Urinary bladder (tissue), 4 donors: ENCODE measurements at places on chromosomes 2 and 18. TPM values are rescaled to one million over a fixed set of nuclear protein-coding genes. Genes with fewer than 3 reads are reported as not detected.

FMNL2 gene
- polyA plus RNA-seq: 27.7 TPM

- no peak for DNase-seq
Measured at GRCh38 chr2:167181134-167181533, 292.9 kb downstream of the XIRP2 start.

LCT gene
- polyA plus RNA-seq: not detected

DNA sequence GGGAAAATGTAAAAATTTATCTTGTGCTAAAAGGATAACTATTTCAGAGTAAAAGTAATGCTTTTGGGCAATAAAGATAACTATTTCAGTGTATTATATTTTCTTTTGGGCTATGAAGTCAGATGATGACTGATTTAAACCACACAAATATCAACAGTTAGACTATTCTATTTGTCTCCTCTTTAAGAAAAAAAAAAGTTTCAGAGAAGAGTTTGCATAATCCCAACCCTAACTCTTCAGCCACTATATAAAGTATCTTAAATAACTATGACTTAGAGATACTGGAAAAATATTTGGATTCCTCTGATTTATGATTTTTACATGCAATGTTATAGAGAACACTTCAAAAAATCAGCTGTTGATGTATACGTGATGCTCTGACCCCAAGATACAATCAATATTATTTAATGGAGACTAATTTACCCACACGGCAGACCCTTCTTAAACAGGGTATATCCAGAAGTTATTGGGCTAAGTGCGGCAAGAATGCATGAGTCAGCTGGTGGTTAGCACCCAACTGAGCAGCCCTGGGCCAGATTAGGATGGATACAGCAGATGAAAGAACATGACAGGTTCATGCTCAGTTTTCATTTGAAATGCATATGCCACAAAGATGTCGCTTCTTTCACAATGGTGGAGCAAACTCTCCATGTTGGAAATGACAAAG lies 279.0 kb downstream of the AFF3 start:
- DNase-seq: no peak

DNA sequence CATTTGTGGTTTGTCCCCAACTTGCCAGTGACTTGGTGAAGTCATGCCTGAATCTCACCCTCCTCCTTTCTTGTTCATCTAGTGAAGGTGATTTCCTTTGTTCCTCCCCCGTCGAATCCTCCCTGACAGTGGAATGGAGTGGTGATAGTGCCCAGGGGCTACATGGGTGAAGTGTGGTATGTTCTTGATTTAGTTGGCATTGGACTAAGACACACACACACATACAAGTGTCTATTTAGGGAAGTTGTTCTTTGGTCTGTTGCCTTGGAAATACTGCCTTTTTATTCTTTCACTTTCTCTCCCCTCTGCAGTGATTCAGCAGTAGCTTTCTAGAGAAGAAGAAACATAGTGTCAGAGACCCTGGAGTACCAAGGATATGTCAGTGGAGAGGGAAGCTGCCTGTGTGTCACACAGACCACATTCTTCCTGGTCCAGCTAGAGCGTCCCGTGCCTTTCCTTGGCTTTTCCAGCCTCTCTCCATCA lies 10.9 kb downstream of the INPP4A start:
- no peak for DNase-seq

DNA sequence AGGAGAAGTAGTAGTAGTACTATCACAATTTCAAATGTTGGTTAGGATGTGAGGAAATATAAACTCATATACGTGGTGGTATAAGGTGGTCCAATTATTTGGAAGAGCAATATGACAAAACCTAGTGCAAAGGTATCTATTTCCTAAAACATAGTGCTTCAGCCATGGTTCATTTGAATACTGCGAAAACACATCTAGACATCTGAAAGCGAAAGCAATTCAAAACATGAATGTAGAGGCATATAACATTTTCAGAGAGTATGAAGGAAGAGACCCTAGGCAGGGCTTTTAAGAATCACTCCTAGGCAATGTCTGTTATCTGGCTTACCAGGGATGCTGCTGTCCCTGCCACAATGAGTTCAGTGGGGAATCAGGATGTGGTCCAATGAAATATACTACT lies 1085.8 kb downstream of the TDRD15 start:
- no peak for DNase-seq

- DNase-seq: no peak
Measured at GRCh38 chr2:128489526-128490273, 171.0 kb upstream of the HS6ST1 start.

DNA sequence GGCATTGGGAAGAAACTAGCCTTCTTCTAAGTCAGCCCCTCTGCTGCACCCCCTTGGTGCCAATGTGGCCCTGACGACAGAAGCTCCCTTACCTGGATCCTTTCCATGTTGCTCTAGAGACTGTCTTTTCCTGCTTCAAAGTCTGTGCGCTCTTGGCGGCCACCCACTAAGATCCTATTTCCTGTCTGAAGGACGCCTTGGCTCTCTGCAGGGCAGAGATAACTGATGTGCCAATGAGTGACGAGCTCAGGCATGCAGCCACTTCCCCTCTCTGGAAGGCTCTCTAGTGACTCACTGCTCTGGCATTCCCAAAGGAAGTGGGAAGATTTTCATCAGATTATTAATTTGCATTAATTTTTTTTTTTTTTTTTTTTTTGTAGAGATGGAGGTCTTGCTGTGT lies 273.5 kb downstream of the CDH20 start:
- no peak for DNase-seq

- no peak for DNase-seq
Measured at GRCh38 chr2:225889452-225889851, 489.9 kb downstream of the NYAP2 start.

DNA sequence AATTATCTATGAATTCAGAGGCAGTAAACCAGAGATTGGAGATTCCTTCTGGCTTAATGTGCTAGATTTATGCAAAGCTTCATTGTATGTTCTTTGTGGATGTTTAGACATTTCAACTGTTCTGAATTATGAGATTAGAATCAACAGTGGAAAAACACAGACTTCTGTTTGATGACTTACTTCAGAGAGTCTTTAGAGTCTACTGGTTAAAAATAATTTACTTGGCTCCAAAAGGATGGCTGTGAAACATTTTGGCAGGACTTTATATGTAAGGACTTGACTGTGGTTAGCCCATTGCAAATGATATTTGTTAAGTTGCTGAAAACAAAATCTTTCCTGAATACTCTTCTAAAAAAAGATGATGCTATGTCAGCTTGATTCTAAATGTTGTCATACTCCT lies 25.5 kb upstream of the LRRC30 start:
- no peak for DNase-seq

UPP2 gene
- not detected for polyA plus RNA-seq

DNA sequence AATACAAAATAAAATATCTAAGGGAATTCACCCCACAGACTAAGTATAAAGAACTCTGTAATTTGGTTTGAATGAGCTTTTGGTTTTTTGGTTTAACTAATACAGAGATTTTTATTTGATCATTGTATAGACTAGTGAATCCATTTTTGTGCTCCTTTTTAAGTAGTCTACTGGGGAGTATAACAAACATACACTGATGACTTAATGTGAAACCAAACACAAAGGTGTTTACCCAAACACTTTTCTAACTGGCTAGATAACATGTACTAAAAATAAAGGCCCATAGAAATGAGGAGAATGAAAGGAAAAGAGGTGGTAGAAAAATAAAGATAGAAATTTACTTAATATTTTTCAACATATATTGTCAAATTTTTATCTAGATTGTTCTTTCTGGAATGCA lies 146.0 kb downstream of the NRXN1 start:
- no peak for DNase-seq

DNA sequence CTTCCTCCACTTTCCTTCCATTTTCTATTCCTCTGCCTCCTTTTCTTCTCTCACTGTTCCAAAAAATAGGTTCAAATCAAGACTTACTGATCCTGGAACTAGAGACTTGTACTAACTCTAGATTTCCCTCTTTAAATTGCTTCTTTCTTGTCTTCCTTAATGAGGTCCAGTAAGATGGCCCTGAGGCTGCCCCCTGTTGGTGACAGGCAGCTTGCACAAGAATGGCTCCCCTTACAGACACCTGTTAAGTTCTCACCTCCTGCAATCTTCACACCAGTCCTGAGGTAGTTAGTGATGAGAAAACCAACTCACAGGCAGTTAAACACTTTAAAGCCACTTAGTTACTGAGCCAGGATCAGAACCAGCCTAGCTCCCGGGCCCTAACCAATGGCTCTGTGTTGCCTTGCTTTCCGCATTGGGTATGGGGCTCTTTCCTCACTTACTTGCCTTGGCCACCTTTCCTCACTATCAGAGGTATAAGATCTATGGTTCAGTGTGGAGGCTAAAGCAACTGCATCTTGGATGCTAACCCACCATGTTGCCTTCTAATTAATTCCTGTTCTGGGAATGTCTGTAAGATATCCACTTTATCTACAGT lies 130.6 kb downstream of the AKAIN1 start:
- no peak for DNase-seq

ELOA2 gene
- not detected for polyA plus RNA-seq

DNA sequence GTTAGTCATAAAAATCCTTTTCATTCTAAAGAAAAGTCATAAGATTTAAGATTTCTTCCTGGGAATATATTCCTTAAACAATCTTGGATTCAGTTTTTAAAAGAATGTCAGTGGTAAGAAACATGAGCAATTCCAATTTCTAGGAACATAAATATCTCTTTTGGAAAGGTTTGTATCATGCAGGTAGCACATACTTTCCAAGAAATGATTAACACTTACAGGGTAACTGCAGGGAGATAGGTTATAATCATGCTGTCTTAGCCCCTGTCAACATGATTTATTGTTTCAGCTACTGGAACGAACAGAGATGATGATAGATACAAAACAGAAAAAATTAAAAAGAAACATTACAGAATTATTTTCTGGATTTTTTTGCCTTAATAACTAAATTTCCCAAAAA lies 1537.7 kb downstream of the LRP1B start:
- no peak for DNase-seq

DNA sequence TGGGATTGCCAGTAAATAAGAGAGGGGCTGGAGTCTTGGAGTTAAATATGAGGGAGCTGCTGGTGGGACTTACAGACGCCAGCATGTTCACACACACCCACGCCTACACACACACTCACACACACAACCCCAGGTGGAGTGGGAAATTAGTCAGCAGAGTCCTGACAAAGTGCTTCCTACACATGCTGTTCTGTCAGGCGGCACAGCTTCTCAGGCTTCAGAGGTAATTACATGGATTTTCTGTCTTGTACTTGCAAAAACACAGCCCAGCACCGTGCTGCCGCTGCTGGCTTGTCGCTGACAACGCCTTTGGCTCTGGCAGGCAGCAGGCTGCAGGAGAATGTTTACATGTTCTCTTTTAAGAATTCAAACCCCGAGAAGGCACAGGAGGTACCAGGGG lies 1186.3 kb upstream of the CELF4 start:
- no peak for DNase-seq

- DNase-seq: no peak
Measured at GRCh38 chr2:15984368-15985255, 44.3 kb downstream of the MYCN start.

- DNase-seq: peak; percentile 39
Measured at GRCh38 chr2:26274058-26274613, 29.4 kb downstream of the HADHB start.

SP5 gene
- polyA plus RNA-seq: 2.8 TPM

DNA sequence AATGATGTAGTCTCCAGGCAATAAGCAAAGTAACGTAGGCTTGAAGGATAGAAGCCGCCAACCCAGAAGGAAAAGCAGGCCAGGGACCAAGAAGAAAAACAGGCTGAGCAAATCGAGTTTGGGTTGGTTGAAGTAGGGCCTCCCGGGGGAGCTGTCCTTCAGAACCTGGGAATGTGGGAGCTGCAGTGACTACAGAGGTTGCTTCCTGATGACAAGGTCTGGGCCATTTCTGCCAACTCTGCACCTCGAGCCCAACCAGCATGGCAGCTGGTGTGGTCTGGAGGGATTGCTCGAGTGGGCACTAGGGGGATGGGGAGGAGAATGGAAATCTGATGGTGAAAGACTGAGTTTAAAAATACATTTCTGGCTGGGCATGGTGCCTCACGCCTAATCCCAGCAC lies 14.1 kb downstream of the ACMSD start:
- no peak for DNase-seq

SPEG gene
- polyA plus RNA-seq: 226 TPM

MC2R gene
- not detected for polyA plus RNA-seq

ZNG1B gene
- 25.0 TPM for polyA plus RNA-seq

IL36RN gene
- polyA plus RNA-seq: not detected
